Mammary epithelial cell (primary cell): ENCODE measurements at places on chromosomes 1 and 21.

DNA sequence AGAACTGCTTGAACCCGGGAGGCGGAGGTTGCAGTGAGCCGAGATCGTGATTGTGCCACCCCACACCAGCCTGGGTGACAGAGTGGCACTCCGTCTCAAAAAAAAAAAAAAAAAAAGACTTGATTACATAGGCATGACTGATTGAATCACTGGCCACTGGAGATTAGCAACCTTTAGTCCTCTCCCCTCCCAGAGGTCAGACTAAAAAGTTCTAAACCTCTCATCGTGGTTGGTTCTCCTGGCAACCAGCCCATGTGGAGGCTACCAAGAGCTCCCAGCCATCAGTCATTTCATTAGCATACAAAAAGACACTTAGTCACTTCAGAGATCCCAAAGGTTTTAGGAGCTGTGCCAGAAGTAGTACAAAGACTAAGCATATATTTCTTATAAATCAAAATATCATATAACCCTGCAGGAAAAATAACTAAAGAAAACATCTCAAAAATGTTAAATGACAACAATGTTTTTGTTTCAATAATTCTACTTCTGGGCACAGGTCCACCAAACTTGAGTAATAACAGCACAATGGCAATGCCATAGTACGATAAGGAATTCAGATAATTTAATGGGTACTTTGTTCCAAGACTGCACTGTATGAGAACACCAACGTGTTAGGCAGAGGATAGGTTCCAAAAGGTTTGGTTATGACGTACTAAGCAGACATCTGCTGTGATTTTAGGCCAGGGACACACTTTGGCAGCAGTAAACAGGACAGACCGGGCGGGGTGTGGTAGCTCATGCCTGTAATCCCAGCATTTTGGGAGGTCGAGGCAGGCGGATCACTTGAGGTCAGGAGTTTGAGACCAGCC, 18.1 kb downstream of the USP48 start:
- DNase-seq = peak; percentile 90

DNA sequence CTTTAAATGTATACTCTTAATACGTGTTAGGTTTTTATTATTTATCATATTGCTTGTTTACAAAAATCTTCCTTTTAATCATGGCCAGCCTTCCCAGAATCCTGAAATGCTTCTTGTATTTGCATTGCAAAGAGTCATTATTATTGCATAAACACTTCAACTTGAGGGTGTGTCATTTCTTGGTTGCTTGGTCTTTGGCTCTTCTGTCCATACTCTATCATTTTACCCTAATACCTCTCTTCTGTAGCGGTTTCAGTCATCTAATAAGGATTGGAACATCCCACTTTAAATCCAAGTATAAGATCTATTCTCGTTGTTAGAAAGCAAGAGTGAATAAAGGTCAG, 200.6 kb upstream of the CACYBP start:
- DNase-seq = no peak

DNA sequence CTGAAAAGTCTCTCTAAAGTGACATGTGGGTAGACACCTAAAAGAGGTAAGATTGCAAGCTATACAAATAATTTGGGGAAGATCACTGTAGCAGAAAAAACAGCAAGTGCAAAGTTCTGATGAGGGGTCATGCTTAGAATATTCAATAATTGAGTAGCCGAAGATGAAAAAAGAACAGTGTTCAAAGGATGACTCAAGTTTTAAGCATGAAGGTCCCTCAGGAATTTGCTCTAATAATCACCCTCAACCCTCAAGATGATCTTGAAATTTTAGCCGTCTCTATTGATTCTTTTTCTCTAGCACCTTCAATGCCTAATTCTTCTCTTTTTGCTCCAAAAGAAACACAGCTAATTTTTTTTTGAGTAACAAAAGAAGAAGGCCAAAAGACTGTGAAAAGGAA, 190.6 kb upstream of the ZNHIT6 start:
- no peak for DNase-seq

- no peak for DNase-seq
Measured at GRCh38 chr1:58966917-58967740, 183.3 kb upstream of the JUN start.

GRCh38 chr1:1858382-1859086, 32.4 kb downstream of the GNB1 start:
- peak; percentile 39 for DNase-seq

DNA sequence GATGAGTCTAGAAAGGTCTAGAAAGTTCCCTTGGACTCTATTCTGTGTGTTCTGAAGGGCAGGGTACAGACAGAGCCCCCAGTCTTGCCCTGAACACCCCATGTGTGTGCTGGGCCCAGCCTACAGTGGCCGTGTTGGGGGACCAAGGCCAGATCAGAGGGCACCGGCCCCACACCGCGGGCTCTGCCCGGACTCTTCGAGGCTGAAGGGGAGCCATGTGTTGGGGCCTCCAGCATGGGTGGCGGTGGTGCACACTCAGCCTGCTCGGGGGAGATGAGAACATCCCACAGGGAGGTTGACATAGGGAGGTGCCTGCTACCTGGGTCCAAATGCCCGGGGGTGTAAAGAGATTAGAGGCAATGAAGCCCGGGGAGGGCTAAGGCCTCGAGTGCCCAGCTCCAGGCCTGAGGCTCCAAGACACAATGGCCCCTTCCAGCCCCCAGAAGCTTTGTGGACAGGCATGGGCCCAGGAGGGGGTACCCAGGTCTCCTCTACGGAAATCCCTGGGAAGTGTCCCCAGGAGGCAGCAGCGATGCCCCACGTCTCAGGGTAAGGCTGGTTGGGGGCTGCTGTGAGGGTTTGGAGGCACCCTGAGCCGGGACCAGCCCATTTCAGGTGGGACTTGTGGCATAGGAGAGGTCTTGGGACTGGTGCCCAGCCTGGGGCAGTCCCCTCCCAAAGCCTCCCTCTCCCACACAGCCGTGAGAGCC, 12.1 kb downstream of the ARHGEF16 start:
- DNase-seq = no peak

GRCh38 chr1:25246600-25247023, 642 bp downstream of the RSRP1 start:
- DNase-seq = no peak

DNA sequence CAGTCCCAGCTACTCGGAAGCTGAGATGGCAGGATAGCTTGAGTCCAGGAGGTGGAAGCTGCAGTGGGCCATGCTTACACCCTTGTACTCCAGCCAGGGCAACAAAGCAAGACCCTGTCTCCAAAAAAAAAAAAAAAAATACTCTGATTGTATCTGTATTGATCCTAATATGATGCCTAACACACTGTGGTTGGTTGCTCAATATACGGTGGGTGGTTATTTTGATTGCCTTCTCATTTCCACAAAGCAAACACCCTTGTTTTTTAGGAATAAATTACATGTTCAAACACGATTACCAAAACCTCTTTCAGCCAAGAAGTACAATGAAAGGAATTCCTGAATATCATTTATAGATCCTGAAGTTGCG, 3.4 kb downstream of the EGLN1 start:
- no peak for DNase-seq

DNA sequence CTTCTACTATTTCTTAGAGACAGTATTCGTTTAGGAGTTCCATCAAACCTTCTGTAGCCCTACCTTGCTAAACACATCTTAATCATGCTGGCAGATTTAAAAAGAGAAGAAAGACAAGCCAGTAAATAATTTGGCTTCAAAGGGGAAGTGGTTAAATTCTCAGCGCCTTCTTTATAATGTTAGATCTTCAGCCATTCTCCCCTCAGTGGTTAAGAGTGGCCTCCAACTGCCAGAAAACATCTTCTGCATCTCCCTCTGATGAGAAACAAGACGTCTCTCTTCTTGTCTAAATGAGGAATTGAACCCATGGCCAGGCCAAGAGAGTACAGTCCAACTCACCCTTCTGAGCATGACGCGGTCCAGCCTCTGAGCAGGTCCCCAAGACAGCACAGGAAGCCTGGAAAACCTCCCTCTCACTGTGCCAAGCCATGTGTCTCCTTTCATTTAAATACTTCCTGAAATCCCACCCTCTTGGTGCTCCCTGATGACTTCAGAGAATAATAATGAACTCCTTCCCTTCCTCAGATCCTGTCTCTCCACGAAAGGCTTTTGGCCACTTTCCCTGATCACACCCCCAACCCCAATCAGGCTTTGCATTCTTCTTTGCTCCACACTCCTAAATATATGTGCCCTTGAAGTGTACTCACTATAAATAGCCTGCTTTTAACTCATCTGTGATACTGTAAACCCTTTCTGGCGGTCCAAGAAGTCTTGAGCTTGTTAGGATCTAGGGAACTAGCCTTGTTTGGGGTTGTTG, 16.4 kb upstream of the LRRC52 start:
- no peak for DNase-seq

- DNase-seq = no peak
Measured at GRCh38 chr21:33028773-33029384, 3.1 kb downstream of the OLIG2 start.

DNA sequence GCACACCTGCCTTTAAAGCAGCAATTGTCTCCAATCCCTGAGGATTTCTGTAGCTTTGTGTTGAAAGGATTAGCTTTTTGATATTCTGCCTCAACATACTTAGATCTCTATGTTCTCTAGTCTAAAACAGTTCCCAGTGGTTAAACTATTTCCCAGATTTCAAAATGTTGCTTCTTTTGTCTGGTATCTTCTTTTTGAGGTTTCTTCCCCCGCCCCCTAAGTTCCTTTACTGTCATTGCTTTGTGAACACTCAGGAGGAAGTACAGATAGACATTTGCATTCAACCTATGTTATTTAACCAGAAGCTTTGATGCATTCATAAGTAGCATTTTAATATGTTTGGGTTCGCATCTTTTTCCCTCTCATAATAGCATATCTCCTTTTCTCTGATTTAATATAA, 33.5 kb downstream of the CYYR1 start:
- DNase-seq = no peak

- DNase-seq = peak; percentile 87
Measured at GRCh38 chr1:209900734-209901133, 37.3 kb upstream of the SYT14 start.

DNA sequence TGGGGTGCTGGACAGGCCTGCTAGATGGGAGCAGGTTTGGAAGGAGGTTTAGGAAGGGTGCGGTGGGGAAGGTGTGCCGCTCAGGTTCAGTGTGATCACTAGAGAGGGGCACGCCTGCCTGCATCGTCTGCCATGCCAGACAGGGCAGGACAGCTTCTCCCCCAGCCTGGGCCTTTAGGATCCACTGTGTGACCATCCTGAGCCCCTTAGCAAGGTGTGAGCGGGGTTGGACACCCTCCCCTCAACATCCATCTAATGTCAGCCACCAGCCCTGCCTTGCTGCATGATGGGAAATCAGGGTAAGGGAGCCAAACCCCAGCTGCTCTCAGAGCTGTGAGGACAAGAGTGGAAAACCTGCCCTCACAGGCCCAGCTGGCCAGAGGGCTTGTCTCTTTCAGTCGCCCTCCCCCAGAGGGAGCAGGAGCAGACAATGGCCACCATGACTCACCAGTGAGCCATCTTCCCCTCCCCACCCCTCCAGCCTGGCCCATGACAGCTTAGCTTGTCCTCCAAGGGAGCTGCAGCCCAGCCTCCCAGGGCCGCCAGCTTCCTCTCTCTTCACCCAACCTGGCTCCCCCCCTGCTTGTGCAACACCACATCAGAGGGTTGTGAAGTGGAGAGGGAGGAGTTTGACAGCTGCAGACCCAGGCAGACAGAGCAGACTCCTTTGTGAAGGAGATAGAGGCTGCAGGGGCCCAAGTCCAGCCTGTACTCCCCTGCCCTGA, 37.0 kb downstream of the NUAK2 start:
- DNase-seq = peak; percentile 100
